Kidney (tissue), 22 donors: ENCODE measurements at places on chromosomes 5 and 9.

- no peak for DNase-seq
Measured at GRCh38 chr5:181205761-181206649, 1.0 kb upstream of the TRIM7 start.

GRCh38 chr5:1536322-1536845 lies 12.6 kb upstream of the LPCAT1 start:
- no peak for DNase-seq

DNA sequence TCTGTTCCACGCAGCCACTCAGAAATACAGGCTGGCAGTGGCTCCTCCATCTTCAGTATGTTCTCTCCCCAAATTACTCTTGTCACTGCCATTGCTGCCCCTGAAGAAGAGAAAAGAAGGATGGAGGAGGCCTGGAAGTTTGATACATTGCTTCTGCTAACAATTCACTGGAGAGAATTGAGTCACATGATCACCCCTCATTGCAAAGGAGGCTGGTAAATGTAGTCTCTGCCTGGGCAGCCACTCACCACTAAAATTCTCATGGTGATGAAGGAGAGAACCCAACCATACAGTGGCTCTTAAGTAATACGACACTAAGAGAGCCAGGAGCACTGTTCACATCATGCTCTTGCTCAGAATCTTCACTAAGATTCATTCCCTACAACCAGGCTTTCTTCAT lies 112.0 kb downstream of the DOCK8 start:
- no peak for DNase-seq

- DNase-seq, result no peak
Measured at GRCh38 chr5:5544094-5544663, 121.7 kb downstream of the ICE1 start.

DNA sequence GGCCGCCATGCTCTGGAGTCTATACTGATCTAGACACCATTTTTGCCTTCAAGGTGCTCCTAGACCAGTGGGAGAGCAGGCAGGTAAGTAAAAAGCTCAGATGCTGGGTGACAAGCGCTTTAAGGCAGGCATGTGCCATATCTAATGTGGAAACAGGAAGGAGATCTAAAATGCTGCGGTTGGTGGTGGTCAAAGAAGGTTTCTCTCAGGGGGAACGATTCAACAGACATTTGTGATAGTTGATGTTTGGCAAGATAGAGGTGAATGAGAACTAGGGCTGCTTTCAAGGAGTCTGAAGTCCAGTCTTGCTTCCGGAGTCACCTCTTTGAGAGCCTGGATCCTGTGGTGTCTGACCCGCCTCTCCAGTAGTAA lies 146.2 kb upstream of the KLF4 start:
- DNase-seq, result no peak

DNA sequence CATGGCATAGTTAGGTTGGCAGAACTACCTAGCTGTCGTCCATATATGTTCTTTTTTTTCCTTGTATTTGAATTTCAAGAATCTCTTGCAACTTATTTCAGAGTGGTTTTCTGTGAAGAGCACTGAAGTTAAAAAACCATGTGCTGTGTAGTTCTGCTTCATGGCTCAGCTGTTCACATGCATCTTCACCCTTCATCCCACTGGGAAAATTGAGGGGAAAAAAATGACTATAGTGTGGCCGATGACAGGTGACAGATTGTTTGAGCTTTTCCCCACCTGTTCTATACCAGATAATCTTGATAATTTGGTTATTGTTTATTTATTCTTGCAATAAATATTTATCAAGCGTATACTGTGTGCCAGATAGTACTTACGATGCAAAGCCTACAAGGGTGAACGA lies 77.8 kb downstream of the AOPEP start:
- DNase-seq, result no peak
